Activated T-cell treated with anti-CD3 and anti-CD28 coated beads, Interleukin-2, amount 50 U/mL, for 1 hour (primary cell): ENCODE measurements at places on chromosomes 16 and 17.
A peak's percentile ranks its signal among the peaks of the same experiment; 100 is the strongest.

- DNase-seq: no peak
These were observed 48.4 kb downstream of the COTL1 start for GRCh38 chr16:84569382-84569987.

GRCh38 chr17:58337600-58338453 lies 9.2 kb upstream of the TSPOAP1 start:
- DNase-seq: peak; percentile 91

GRCh38 chr17:76623271-76624146 lies 20.0 kb downstream of the ST6GALNAC1 start:
- peak; percentile 84 for DNase-seq

GRCh38 chr17:40901981-40902474 lies 17.0 kb upstream of the KRT20 start:
- DNase-seq: no peak

DNA sequence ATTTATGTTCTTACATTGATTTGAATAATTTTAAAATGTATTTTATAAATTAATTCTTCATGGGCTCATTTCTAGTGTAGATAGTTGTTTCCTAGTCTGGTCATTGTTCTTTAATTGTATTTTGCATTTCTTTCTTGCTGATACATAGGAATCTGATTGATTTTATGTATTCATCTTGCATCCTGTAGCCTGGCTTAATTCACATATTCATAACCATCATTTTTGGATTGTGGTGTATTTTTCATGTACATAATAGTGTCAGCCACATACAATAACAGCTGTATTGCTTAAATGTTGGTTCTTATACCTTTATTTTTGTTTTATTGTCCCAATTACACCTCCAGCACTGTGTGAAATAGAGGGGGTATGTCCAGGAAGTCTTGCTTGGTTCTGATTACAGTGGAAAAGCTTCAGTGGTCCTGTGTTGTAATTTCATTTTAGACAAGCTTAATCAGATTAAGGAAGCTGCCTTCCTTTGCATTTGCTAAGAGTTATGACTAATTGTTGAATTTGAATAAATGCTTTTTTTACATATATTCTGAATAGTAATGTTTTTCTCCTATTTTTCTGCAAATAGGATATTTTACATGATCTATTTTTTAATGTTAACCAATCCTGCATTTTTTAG lies 103.7 kb downstream of the USP22 start:
- no peak for DNase-seq

- no peak for DNase-seq
These were observed 3.1 kb upstream of the CDH3 start for GRCh38 chr16:68642047-68642435.

- no peak for DNase-seq
These were observed 3.5 kb upstream of the CNEP1R1 start for GRCh38 chr16:50021544-50021943.

DNA sequence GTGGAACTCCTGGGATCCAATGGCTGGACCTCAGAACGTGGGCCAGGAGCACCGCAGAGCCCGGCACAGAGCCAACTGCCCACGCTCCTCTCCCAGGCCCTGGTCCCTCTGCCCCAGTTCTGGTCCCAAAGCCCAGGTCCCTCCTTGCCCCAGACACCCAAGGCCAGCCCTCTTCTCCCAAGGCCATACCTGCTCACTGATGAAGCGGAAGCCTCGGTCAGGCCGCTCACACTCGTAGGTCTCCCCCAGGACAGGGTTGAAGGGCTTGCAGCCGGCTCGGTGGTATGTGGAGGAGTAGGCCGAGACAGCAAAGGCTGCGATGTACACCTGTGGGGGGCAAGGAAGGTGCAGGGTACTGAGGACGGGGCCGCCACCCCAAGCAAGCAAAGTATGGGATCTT lies 8.5 kb downstream of the OSBPL7 start:
- peak; percentile 7 for DNase-seq

DNA sequence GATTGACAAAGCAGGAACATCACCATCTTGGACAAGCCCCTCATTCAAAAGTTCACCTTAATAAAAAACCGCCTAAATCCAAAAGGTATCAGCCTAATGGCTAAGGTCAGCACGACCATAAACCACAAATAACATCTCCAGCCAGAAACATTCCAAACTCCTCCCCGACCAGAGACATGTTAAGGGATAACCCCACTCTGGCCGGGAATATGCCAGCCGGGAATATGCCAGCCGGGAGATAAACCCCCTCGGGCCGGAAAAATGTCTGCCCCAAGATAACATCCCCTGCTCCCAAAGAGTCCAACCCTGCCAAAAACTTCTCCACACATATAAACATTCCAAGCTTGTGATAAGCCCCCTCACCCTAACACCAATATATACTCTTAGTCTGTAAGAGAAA lies 1.4 kb downstream of the DHX33 start:
- DNase-seq: no peak

- DNase-seq: no peak
These were observed 40.7 kb upstream of the ANKFY1 start for GRCh38 chr17:4304417-4305027.

DNA sequence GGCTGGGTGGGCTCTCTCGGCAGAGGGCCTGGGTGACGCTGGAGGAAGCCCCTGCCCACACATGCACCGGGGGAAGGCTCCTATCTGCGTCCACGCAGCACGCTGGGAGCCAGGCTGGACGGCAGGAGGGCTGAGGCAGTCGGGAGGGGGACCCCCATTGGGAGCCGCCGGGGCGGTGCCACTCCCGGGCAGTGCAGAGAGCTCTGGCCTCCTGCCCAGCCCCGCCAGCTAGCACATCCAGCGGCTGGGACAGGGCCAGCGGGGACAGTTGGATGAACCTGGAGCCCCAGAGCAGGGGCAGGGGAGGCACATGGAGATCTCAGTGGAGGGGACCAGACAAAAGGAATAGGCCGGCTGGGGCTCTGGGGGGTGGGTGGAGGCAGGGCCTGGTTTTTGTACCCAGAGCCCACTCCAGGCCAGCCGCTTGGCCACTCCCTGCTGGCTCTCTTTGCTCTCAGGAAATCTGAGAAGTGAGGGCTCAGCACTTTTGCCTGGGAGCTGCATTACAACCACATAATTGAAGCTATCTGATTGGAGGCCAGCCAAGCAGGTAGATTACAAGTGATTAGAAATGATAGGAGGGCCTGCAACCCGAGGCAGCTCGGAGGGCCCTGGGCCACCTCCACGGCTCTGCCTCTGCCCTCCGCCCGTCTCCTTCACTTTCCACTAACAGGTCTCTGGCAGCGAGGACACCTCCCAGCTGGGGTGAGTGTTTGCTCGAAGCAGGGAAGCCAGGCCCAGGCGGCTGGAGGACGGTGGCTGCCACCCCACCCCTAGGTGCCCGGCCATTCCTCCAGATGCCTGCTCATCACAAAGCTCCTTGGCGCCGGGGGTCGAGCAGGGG lies 40.1 kb downstream of the ENGASE start:
- no peak for DNase-seq

DNA sequence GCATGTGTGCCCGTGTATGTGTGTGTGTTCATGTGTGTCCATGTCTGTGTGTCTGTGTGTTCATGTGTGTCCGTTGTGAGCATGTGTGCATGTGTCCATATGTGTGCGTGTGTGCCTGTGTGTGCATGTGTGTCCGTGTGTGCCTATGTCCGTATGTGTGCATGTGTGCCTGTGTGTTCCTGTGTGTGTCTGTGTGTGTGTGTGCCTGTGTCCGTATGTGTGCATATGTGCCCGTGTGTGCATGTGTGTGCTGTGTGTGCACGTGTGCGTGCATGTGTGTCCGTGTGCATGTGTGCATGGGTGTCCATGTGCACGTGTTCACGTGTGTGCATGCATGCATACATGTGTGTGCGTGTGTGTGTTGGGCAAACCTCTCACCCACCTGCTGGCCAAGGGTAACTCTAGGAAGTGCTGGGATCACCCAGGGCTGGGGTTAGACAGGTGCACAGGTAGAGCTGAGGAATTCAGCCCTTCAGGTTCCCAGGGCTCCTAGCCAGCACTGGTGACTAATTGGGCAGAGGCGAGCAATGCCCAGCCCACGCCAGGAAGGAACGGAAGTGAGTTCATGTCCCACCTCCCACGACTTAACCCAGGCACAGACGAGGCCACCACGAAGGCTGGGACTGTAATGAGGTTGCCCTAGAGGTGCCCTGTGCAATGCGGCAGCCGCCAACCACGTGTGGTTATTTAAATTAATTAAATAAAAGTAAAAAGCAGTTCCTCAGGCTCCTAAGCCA lies 8.2 kb upstream of the CSNK1D start:
- DNase-seq: no peak

GRCh38 chr17:5897275-5897911 lies 172.8 kb upstream of the WSCD1 start:
- DNase-seq: no peak

DNA sequence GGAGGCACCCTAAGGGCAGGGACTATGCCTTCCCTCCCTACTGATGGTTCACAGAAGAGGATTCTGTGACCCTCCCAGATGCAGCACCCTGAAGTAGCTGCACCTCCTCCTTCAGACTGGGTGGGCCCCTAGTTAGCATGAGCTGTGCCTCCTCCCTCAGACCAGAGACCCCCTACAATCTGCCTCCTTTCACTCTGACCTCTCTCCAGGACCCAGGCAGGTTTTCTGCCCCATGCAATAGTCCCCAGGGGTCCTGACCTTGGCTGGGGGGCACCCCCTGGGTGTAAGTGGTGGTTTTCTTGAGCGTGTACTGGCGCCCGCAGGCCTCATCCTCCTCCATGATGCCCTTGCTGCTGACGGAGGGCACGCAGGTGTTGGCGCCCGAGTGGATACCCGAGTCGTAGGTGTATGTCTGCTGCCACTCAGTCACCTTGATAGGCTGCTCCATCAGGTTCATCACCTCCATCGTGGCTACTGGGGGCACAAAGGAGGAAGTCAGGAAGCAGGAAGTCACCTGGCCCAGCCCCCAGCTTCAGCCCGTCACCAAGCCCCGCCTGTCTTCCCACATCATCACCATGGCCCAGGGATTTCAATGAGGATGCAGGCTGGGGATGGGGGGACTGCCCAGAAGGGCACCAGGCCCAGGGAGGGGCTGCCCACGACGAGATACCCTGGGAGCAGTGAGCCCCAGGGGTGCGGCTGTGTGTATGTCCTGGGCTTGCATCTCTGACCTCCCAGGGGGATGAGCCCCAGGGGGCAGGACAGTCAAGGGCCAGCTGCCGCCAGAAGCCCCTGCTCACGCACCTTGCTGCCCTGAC lies 14.9 kb downstream of the JUP start:
- no peak for DNase-seq

GRCh38 chr17:64214950-64215349 lies 48.1 kb downstream of the TEX2 start:
- DNase-seq: no peak

DNA sequence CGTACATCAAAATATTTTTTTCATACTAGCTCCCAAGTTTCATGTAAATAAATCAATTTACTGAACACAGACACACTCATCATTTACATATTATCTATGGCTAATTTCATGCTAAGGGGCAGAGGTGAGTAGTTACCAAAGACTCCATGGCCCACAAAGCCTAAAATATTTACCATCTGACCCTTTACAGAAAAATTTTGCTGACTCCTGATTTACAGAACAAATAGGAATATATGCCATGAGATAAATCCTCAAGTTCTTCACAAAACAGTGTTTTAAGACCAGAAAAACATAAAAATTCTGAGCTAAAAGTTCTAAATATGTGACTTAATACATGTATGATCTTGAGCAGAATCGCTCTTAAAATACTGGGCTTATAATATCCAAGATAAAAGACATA lies 36.6 kb upstream of the PHLPP2 start:
- DNase-seq: no peak

DNA sequence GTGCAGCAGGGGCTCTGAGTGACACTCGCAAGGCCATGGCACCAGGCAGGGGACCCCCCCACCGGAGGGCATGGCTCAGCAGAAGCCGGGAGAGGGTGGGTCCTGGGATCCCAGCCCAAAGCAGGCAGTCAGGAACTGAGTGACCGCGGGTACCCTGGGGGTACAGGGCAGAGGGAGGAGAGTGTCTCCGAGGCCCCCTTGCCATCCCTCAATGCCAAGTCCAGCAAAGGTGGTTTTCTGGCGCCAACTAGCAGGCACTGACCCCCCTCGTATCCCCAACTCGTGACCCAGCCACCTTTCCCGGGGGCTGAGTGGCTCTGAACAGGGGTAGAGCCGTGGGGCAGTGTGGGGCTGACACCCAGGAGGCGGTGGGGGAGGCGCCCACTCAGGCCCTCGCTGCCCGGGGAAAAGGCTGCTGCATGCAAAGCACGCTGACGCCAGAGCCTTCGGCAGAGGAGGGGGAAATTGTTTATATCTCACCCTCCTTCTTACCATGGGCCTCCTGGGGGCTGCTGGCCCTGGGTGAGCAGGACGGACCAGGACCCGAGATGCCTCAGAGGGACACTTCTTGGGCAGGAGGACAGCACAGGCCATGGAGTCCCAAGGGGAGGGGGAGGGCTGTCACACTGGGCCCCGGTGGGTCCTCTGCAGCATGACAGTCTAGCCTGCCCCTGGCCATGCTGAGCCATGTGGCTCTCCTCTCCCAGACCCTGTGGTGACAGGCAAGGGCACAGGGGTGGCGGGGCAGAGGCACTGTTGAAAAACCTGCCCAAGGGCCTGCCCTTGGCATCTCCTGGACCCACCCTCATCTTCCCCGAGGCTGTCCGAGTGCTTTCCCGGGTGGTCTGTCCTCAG lies 14.6 kb upstream of the ENPP7 start:
- DNase-seq: no peak

GRCh38 chr16:89565506-89566372 lies 5.3 kb downstream of the RPL13 start:
- peak; percentile 60 for DNase-seq

DNA sequence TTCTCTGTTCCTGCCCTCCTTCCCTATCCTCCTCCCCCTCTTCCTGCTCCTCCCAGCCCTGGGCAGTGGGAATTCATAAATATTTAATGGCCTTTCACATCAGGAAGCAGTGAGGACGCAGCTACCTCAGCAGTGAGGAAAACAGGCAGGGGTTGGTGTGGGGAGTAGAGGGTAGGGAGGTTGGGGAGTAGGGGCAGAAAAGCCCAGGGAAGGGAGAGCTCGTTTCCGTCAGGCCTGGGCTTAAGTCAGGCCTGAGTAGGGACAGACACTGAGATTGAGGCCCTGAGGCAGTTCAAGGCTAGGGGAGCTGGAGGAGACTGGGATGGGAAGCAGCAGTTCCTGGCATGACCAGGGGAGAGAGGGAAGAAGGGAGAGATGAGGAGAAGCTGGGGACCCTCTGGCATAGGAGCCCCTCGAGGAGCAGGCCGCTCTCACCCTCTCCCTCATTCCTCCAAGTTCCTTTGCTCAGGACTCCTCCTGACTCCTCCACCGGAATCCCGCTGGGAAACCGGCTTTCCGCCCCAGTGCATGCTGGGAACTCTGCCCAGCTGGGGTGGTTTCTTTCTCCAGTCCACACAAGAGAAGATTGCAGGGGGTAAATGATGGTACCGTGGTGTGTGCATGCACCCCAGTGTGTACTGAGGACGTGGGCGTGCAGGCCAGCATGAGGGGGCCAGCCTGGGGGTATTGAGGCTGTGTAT lies 6.2 kb downstream of the SAMD14 start:
- no peak for DNase-seq

- no peak for DNase-seq
These were observed 34.4 kb downstream of the CPD start for GRCh38 chr17:30413109-30413508.

DNA sequence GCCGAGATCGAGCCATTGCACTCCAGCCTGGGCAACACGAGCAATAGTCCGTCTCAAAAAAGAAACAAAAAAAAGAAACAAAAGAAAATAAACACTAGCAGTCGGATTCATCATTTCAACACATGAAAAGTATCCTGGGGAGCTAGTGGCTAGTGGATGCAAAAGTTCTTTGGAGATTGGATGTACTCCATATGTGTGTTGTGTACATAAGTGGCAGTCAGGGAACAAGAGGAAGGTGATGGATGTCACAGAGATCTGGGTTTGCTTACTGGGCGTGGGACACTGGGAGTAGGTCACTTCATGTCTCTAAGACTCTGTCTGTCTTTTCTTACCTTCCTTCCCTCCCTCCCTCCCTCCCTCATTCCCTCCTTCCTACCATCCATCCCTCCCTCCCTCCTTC lies 35.4 kb downstream of the MRC2 start:
- DNase-seq: no peak

GRCh38 chr17:6120351-6120750 lies 50.2 kb downstream of the WSCD1 start:
- no peak for DNase-seq
